ENCODE measurements at places on chromosomes 4 and X. TPM values are rescaled to one million over a fixed set of nuclear protein-coding genes. Genes with fewer than 3 reads are reported as not detected.
A peak's percentile ranks its signal among the peaks of the same experiment; 100 is the strongest.

The NAP1L3 gene
- total RNA-seq: 11.4 TPM

The SSX2B gene
- 3.7 TPM for total RNA-seq

- DNase-seq: peak; percentile 29
Measured at GRCh38 chr4:184684491-184685189, 35.1 kb downstream of the PRIMPOL start.

- DNase-seq: no peak
Measured at GRCh38 chr4:165151734-165152133, 39.1 kb upstream of the TMEM192 start.

DNA sequence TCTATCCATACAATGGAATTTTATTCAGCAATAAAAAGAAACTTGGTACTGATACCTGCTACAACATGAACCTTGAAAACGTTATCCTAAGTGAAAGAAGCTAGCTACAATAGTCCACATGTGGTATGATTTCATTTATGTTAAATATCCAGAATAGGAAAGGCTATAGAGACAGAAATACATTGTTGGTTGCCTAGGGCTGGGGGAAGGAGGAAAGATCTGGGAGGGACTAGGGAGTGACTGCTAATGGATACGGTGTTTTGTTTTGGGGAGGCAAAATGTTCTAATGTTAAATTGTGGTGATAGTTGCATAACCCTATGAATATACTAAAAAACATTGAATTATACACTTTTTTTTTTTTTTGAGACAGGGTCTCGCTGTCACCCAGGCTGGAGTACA is 141.1 kb upstream of the ARX start:
- DNase-seq: no peak

- DNase-seq: no peak
Measured at GRCh38 chr4:72809208-72809607, 240.2 kb upstream of the ADAMTS3 start.
